Fibroblast of the aortic adventitia (primary cell): ENCODE measurements at places on chromosomes 5 and 9. TPM values are rescaled to one million over a fixed set of nuclear protein-coding genes. Genes with fewer than 3 reads are reported as not detected.

Gene DPYSL3
- total RNA-seq, result 89.6 and 157 TPM in 2 replicates

Gene PRDM9
- not detected in 2 replicates for total RNA-seq

Gene PCDHGA5
- 1.7 and 3.5 TPM in 2 replicates for total RNA-seq

Gene IFNA13
- not detected in 2 replicates for total RNA-seq

Gene SPZ1
- not detected in 2 replicates for total RNA-seq

Gene INSL6
- not detected in 2 replicates for total RNA-seq

Gene LHX3
- not detected in 2 replicates for total RNA-seq

Gene ABLIM3
- 13.9 and 24.9 TPM in 2 replicates for total RNA-seq

Gene IPO11
- total RNA-seq, result 21.3 and 38.1 TPM in 2 replicates

Gene CDK5RAP2
- 36.8 and 66.6 TPM in 2 replicates for total RNA-seq

Gene MRRF
- total RNA-seq, result 40.0 and 43.2 TPM in 2 replicates

Gene GRIA1
- total RNA-seq, result 1.2 TPM in 1 of 2 replicates, not detected in the other

Gene RNF130
- total RNA-seq, result 21.7 and 27.3 TPM in 2 replicates

Gene UBAC1
- 13.3 and 23.0 TPM in 2 replicates for total RNA-seq

Gene PTCD2
- total RNA-seq, result 13.1 and 13.6 TPM in 2 replicates

Gene STPG3
- not detected in 2 replicates for total RNA-seq

Gene TRIM36
- 0.36 and 0.41 TPM in 2 replicates for total RNA-seq

Gene ARID3C
- total RNA-seq, result 0.09 and 0.74 TPM in 2 replicates

Gene PCDHB8
- total RNA-seq, result 0.16 and 0.27 TPM in 2 replicates

Gene LCN1
- not detected in 2 replicates for total RNA-seq

Gene INSL4
- total RNA-seq, result not detected in 2 replicates

Gene ZNF879
- 3.9 and 5.2 TPM in 2 replicates for total RNA-seq

Gene BHMT2
- 5.0 and 6.8 TPM in 2 replicates for total RNA-seq

Gene DRD1
- 0.18 TPM in 1 of 2 replicates, not detected in the other for total RNA-seq

Gene LCN6
- total RNA-seq, result not detected in 2 replicates

Gene AGXT2
- not detected in 2 replicates for total RNA-seq

Gene SELENOP
- 58.1 and 119 TPM in 2 replicates for total RNA-seq

Gene MORN5
- not detected in 2 replicates for total RNA-seq

Gene DMXL1
- total RNA-seq, result 57.6 and 152 TPM in 2 replicates

Gene BTNL8
- not detected in 2 replicates for total RNA-seq

Gene HMGCR
- 49.3 and 68.7 TPM in 2 replicates for total RNA-seq

Gene TNFSF15
- 0.41 and 2.4 TPM in 2 replicates for total RNA-seq

Gene PCDHB2
- 0.36 and 0.82 TPM in 2 replicates for total RNA-seq

Gene NTRK2
- total RNA-seq, result 3.3 and 9.7 TPM in 2 replicates

Gene PAPPA
- total RNA-seq, result 12.3 and 80.5 TPM in 2 replicates

Gene BAAT
- total RNA-seq, result not detected in 2 replicates

Gene HTR1A
- total RNA-seq, result not detected in 2 replicates

Gene NFX1
- total RNA-seq, result 27.5 and 37.2 TPM in 2 replicates

Gene IL31RA
- total RNA-seq, result 0.72 and 0.74 TPM in 2 replicates

Gene IL13
- total RNA-seq, result not detected in 2 replicates

Gene FCN1
- not detected in 2 replicates for total RNA-seq

Gene FAM169A
- under 0.01 and 0.16 TPM in 2 replicates for total RNA-seq

Gene FGFR4
- total RNA-seq, result 0.74 TPM in 1 of 2 replicates, not detected in the other

Gene SWI5
- 21.5 and 35.2 TPM in 2 replicates for total RNA-seq

Gene C5orf34
- total RNA-seq, result 2.2 and 10.4 TPM in 2 replicates

Gene NME5
- total RNA-seq, result 6.0 and 11.6 TPM in 2 replicates

Gene SLC22A4
- total RNA-seq, result 3.4 and 5.7 TPM in 2 replicates

Gene ZNF346
- 17.9 and 26.7 TPM in 2 replicates for total RNA-seq

Gene CTXN3
- not detected in 2 replicates for total RNA-seq

Gene FGD3
- not detected in 2 replicates for total RNA-seq

Gene ORM2
- not detected in 2 replicates for total RNA-seq

Gene EIF4EBP3
- 0.74 and 4.7 TPM in 2 replicates for total RNA-seq

Gene C9orf152
- 0.16 TPM in 1 of 2 replicates, not detected in the other for total RNA-seq

Gene ENHO
- not detected in 2 replicates for total RNA-seq

Gene ENTPD8
- total RNA-seq, result not detected in 2 replicates

Gene FBN2
- total RNA-seq, result 19.8 and 45.1 TPM in 2 replicates

Gene GABRP
- total RNA-seq, result not detected in 2 replicates
